ENCODE measurements at places on chromosomes 13 and 19.

DNA sequence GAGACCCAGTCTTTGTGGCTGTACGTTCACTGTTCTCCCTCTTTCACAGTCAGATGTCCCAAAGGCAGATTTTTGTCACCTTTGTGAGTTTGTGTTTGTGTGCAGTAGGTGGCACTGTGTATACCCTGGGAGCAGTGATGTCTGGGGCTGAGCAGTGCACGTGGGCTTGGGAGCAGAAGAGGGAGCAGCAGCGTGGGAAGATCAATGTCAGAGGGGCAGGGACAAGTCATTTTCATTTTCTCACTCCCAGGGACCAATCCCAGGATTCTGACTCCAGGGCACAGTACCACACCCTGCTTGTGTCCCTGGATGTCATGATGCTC lies 2.0 kb upstream of the PSG6 start:
- no peak for DNase-seq

DNA sequence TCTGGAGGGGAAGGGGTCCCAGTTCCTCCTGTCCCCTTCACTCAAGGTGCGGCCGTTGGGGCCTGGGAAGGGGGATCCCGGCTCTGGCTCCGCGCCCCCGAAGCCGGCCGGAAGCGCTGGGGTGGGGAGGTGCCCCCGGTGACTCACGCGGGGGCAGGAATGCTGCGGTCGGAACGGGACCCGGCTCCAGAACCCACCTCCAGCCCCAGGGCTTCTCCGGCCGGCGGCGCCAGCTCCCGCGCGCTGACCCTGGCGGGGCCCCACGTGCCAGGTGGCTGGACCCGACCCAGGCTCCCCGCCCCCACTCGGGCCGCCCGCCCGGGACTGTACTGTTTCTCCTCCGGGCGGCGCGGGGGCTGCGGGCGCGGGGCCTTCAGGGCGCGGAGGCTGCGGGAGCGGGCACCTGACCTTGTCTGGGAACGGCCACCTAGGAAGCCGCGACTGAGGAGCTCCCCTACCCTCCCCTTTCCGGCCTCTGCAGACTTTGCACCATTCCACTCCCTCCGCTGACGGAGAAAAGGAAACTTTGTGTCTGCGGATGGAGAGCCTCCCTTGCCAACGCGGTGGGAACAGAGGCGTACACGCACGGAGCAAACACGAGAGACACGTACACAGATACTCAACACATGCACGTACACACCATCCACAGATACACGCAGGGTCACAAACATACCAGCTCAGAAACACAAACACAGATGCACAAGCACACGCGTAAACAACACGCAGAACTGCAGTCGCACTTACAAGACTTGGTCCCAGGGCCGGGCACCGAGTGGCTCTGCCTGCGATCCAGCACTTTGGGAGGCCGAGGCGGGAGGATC lies 7.2 kb downstream of the AXL start:
- DNase-seq: peak; percentile 16

DNA sequence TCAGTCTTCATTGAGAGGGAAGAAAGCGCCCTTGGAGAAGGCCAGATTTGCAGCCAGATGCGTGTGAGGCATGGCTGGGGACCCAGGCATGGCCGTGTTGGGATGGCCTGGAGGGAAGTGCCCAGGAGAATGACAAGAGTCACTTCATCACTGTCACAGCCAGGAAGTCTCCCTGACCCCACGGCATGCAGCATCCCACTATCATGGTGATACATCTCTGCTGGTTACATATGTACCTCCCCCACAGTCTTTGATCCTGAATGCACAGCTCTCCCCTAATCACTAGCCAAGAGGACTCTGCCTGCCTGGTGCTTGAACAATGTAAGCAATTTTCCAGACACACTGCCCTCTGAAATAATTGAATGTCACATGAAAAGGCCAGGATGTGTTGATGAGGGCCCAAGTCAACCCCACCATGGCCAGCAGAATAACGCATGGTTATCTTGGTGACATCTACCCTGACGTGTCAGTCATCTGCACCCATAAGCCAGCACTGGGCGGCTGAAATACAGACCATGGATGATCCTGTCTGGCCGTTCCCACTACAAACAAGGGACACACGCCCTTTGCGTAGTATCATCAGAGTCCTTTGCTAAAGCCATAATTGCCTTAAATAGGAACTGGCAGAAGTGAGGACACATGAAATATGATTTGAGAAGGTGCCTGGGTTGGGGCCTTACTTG lies 149.7 kb upstream of the SPACA7 start:
- no peak for DNase-seq

GRCh38 chr13:89726690-89727435 lies 1620.6 kb upstream of the MIR17HG start:
- no peak for DNase-seq

DNA sequence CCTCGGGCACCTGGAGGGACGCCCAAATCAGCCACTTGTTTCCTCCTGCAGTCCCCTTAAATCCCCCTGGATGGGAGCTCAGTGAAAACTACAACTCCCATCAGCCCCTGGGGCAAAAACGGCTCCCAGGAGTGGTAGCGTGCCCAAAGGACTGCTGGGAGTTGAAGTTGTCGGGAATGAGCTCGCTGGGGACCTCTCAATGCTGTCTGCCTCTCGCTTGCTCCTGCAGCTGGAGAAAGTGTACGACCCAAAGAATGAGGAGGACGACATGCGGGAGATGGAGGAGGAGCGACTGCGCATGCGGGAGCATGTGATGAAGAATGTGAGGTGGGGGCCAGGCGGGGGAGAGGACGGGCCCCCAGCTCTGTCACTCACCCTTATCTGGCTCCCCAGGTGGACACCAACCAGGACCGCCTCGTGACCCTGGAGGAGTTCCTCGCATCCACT lies 14.7 kb upstream of the DHDH start:
- no peak for DNase-seq

DNA sequence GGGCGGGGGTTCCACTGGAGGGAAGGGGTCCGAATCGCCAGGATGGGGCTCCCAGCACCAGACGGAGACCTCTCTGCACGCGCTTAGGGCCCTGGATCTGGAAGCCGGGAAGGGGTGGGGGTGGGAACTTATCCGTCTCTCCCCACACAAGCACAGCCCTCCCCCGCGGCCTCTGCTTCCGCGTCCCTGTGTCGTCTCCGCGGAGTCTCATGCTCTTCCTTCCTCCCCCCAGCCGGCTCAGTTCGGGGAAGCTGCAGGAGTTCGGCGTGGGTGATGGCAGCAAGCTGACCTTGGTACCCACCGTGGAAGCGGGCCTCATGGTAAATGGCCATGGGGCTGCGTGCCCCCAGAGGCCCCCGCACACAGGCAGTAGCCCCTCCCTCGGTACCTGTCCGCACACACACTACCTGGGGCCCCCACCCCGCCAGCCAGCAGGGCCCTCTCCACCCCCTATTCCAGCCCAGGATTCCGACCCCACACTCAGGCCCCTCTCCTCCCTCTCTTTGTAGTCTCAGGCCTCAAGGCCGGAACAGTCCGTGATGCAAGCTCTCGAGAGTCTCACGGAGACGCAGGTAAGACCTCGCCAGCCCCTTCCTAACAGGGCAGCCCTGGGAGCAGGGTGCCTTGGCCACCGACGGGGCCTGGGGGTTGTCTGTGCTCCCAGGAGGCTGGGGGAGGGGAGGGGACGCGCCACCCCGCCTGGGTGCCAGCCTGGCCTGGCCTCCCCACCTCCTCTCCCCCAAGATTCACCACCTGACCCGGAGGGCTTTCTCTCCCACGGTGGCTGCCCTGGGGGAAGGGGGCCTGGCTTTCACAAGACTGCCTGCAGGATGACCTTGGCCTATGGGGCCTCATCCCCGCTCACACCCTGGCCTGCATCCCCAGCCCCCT lies 3.2 kb downstream of the MIDN start:
- DNase-seq: peak; percentile 55
